OCI-M1 (cell line): ENCODE measurements at places on chromosomes 2 and 18.

DNA sequence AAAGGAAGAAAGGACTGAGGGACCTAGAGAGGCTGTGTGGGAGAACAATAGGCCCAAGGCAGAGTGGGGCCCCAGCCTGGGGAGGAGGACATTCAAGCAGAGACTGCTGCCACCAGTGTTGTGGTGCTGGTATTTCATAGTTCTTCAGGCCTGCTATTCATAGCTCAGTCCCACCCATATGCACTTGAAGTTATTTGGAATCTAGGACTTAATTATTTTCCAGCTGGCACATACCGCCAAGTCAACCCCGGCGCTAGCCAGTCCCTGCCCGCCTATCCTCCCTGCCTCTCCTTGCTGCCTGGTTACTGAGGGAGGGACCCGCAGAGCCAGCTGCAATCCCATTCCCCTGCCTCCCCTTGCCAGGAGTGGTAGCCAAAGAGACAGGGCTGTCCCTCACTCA is 141.2 kb downstream of the CABLES1 start:
- DNase-seq = no peak

GRCh38 chr2:223477318-223477717 is 124.8 kb downstream of the SCG2 start:
- DNase-seq = peak; percentile 14

DNA sequence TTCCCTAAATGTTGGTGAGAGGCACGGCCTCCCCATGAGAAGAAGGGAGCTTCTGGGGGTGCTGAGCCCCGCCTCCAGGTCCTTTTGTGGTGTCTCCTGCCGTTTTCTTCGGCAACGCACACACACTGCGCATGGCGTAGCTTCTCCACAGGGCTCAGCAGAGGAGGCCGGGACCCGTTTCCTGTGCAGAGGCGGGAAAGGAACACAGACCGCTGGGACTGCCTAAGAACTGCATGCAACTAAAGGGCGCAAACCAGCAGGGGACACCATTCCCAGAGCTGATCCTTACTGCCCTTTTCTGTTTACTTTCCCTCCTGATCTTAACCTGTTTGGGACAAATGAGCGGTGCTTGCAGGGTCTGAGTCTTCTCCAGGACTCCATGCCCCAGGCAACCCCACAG is 90.3 kb upstream of the CAPN13 start:
- DNase-seq = no peak

- DNase-seq = no peak
Measured at GRCh38 chr18:3251249-3251962, 3.8 kb downstream of the MYL12A start.

GRCh38 chr18:58021504-58021903 is 22.5 kb upstream of the NEDD4L start:
- peak; percentile 59 for DNase-seq
